Erythroblast (primary cell): ENCODE measurements at places on chromosomes 4 and X.

- DNase-seq: no peak
Measured at GRCh38 chr4:11264841-11265240, 163.9 kb downstream of the HS3ST1 start.

- no peak for DNase-seq
Measured at GRCh38 chr4:86401826-86402225, 42.0 kb upstream of the MAPK10 start.

DNA sequence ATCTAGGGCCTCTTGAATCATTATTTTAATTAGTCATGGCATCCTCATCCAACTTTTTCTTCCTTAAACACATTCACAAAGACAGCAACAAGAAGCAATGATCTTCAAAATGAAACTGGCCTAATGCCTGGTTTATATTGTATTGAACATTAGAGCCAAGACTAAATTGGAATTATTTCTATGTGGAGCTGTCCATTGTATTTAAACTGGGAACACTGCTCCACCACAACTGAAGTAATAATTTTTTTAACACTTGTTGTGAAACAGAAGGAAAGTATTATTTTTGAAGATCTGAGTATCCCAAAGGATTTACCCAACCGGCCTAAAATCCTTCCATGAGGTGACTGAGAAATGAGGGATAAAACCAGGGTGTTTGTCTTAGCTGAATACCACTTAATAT, 6.9 kb downstream of the GABRB1 start:
- no peak for DNase-seq

DNA sequence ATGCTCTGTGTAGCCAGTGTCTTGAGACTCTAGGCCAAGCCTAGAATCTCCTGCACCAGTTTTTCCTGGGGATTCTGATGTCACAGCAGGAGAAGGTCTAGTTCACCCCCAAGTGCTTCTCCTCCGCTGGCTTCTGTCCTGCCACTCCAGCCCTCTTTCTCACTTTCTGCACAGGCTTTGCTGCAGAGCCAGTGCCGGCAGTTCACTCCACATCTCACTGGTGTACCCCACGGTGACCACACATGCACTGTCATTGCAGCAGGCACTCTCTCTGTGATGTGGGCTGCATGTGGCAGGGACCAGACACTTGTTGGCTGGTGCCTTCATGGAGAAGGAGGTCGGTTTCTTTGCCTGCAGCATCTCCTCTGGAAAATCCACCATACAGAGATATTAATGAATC, 643.8 kb upstream of the GALNTL6 start:
- DNase-seq: no peak

GRCh38 chrX:136733613-136734012, 47.1 kb downstream of the ARHGEF6 start:
- DNase-seq: no peak

GRCh38 chrX:119729408-119730201, 28.8 kb upstream of the SOWAHD start:
- peak; percentile 77 for DNase-seq

DNA sequence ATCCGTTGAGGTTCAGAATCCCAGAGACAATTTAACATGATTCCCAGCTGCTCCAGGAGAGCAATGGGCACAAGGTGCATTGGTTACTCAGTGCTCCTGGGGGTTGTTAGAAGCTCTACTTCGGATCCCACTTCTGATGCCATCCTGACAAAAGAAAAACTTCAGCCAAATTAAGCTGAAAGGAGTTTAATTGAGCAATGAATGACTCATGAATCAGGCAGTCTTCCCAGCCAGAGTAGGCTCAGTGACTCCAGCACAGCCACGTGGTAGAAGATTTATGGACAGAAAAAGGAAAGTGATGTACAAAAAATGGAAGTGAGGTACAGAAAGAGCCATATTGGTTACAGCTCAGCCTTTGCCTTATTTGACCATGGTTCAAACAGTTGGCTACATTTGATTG, 95.7 kb downstream of the PWWP3B start:
- DNase-seq: no peak

DNA sequence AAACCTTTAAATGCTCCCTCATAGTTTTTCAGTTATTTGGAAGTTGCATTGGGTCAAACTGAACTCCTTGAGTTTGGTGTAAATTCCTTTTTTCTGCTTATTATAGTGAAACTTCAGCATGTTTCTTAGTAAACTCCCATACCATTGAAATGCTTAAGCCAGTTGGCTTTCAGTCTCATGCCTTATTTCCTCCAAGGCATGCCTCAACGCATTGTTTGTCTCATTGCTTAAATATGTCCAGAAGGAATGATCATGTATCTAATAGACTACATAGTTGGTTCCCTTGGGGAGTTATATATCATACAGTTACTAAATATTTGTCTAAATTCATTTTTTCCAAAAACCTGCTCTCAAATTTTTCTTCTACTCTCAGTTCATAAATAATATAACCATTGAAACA, 114.0 kb downstream of the STOX2 start:
- no peak for DNase-seq

DNA sequence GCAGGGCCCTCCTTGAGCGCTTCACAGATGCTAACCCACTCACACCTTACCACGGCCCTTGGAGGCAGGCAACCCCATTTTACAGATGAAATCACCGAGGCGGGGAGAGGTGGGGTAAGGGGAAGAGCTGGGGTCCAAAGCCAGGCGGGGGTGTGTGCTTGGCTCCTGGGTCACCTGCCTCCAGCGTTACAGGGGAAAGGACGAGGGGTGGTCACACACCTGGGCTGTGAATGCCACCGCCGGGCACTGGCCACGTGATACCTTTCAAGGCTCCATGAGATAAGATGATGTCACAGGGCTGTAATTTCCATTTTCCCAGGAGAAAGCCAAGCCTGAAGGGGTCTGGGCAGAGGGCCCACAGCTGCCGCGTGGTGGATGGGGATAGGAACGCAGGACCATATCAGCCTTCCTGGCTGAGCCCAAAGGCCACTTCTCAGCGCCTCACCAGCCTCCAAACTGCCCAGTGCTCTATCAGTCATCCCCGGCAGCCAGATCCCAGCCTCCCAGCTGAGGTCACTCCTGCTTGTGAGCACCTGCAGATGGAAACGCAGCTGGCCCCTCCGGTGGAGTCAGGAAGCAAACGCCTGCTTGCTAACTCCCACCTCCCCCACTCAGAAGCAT, 62.4 kb upstream of the CRMP1 start:
- no peak for DNase-seq

DNA sequence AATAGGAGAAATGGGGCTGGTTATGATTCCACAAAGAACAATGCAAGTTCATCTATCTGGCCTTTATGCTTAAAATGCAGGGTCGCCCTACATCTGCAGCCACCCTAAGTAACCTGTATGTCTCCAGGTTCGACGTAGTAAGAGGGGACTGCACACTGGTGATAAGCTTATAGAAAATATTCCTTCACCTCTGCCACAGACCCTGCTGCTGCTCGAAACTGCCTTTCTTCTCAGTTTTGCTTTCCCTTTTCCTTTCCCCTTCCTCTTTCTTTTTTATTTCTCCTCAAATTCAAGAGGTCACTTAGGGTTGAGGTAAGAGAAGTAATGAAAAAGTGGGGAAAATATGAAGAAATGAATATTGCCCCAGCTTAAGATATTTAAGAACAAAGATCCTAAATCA, 123.5 kb downstream of the DCHS2 start:
- DNase-seq: no peak

- DNase-seq: no peak
Measured at GRCh38 chr4:73741031-73741749, 821 bp downstream of the CXCL8 start.

DNA sequence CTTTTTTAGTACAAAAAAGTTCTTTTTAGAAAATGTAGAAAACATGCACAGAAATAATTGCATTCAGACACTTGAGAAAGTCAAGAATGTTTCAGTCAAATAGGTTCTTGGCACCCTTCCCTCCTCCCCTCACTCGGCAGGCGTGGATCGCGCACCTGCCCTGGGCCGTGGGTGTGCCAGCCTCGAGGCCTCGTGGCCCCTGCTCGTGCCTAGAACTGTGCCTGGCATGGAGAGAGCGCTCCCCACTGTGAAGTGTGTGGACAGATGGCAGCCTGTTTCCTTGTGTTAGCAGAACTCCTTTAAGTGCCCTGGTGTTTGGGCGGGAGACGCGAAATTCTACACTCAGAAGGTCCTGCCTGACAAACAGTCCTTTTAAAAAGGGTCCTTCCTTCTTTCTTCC, 14.7 kb downstream of the RGS12 start:
- no peak for DNase-seq

DNA sequence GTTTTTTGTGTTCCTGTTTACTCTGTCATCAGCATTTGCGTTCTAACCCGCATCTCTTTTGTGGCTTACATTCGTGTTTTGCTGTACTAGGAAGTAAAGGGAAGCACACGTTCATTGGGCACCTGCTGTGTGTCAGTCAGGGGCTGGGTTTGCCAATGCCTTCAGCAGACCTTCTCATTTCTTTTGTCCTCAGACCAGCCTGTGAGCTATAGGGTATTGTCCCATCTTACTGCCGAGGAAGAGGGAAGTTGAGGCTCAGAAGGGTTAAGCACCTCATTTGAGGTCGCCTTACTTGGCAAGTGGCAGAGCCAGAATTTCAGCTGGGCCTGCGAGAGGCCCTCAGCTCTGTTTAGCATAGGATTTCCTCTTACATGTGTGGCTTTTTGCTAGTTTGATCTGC, 8.7 kb downstream of the TBC1D14 start:
- DNase-seq: no peak

GRCh38 chr4:1014291-1015167, 3.1 kb downstream of the FGFRL1 start:
- no peak for DNase-seq

- DNase-seq: no peak
Measured at GRCh38 chrX:19133231-19133630, 11.0 kb upstream of the ADGRG2 start.

GRCh38 chr4:100450449-100450848, 67.4 kb downstream of the EMCN start:
- no peak for DNase-seq

GRCh38 chrX:1778817-1779216, 164.0 kb downstream of the ASMT start:
- no peak for DNase-seq

GRCh38 chr4:165986956-165987698, 114.1 kb downstream of the TLL1 start:
- DNase-seq: no peak

DNA sequence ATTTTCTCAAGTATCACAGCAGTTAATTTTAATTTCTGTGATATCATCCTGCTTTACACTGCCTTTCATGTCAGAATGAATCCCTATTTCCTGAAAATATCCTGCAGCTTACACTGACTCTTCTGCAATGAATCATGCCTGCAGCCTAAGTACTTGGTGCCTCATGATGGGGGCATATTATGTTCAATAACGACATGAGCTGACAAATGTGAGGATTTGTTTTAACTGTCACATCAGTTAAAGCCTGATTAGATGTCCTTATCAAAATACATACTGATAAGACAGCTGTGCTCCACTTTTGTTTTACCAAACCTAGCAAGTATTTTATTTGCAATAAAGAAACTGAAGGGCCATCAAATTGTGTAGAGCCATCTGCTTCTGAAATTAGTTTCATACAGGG, 359.9 kb upstream of the AGA start:
- no peak for DNase-seq

- DNase-seq: no peak
Measured at GRCh38 chr4:138327338-138327737, 85.2 kb upstream of the SLC7A11 start.

DNA sequence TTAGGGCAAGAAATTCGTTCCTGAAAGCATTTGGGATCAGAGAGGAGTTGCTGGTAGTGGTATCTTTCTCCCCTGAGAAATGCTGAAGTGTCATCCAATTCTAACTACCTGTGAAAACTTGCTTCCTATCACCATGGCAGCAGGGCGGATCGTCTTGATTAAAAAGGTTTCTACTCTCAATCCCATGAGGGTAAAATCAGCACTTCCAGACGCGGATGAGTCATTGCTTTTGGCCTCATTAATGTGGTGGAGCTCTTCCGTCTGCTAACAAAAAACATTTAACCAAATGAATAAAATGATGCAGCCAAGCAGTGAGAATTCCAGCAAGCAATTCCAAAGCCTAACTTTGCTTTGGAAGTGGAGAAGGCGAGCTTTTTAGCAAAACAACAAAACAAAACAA, 325.6 kb downstream of the CAMK2D start:
- DNase-seq: no peak

GRCh38 chr4:74640111-74640903, 154.0 kb downstream of the BTC start:
- no peak for DNase-seq

- DNase-seq: no peak
Measured at GRCh38 chrX:34379891-34380290, 247.8 kb upstream of the FAM47A start.

DNA sequence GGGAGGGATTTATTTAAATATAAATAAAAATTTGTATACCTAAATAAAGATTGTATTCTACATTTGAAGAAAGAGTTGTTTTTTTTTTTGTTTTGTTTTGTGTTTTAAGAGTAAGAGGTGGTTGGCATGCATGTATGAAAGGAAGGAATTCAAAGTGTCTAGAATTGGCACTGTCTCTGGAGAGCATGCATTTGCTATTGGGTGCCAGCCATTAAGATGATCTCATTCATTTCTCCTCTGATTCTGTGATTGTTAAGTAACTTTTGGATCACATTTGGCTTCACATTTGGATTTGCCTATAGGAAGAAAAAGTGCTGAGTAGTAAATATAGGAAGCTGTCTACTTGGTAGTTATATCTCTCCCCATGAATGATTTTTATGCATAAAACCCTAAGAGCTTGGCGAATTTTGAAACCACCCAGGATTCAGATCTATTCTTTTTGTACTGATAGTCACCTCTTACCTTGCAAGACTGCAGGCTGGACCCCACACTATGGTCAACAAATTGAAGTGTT, 7.8 kb upstream of the BOD1L1 start:
- no peak for DNase-seq

- no peak for DNase-seq
Measured at GRCh38 chrX:27600686-27601085, 10.5 kb downstream of the DCAF8L2 start.

DNA sequence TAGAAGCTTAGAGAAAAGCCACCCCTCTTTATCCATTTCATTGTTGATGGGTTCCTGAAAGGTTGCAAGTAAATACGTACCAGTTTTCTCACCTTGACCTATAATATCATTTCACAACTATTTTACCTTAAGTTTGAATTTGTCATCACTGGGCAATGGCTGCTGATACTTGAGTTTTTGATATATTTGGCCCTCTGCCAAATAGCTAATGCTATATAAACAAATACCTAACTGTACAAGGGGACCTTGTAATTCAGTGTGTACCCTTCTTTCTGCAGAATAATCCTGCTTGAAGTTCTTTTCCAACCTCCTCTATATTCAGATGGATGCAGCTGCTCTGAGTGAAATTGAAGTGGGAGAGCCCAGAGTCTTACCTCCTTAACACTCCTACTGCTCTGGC, 19.0 kb upstream of the GLUD2 start:
- no peak for DNase-seq

DNA sequence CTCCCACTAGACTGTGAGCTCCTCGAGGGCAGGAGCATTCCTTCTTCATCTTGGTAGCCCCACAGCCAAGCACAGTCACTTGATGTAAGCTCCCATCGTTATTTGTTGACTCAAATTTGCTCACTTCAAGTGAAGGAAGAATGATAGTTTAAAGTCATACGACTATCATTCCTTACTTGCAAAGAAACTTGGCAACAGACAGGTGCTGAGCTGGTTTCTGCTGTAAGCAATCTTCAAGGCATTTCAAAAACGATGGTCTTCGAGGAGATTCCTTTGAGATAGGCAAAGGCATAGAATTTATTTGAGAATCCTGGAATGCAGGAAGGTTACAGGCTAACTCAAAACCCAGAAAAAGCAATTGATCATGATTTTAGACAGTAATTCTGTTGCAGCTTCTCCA, 64.8 kb downstream of the QDPR start:
- no peak for DNase-seq

GRCh38 chr4:5979981-5980380, 38.2 kb downstream of the C4orf50 start:
- no peak for DNase-seq

GRCh38 chr4:154590329-154591006, at the start of gene FGA:
Gene FGA, minus strand, starts transcription at chr4:154590742. Its CDS starts 55 bp downstream, at chr4:154590687.
- no peak for DNase-seq
